HS-5 (cell line): ENCODE measurements at places on chromosomes 1 and 21.

DNA sequence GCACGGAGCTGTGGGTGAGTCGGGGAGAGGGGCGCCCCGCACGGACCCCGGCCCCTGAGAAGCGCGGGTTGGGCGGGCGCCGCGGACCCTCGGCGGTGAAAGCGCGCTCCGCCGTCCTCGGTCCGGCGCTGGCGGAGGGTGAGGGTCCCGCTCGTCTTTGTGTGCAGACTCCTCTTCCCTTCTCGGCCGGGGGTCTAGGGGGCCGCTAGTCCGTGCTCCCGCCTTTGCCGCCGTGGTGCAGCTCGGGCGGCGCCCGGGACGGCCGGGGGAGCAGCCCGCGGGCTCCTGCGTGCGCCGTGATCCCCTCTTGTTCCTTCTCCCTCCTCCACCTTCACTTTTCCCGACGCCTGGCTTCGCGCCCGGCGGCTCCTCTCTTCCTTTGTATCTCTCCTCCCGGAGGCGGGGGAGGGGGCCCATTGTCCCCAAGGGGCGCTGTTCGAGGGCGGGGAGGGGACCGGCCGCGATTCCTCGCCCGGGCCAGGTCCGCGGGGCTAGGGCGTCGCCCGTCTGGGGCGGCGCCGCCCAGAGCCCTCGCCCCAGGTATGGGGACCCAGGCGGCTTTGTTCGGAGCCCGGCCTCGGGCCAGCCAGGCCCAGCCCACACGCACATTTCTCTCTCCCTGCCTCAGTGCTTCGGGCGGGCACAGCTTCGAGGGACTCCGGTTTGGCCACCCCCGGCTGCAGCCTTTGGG lies 519 bp downstream of the FNBP1L start:
- DNase-seq = no peak

GRCh38 chr1:71154429-71154828 lies 73.6 kb upstream of the ZRANB2 start:
- no peak for DNase-seq

GRCh38 chr21:45294509-45295291 lies 7.0 kb upstream of the POFUT2 start:
- DNase-seq = no peak

DNA sequence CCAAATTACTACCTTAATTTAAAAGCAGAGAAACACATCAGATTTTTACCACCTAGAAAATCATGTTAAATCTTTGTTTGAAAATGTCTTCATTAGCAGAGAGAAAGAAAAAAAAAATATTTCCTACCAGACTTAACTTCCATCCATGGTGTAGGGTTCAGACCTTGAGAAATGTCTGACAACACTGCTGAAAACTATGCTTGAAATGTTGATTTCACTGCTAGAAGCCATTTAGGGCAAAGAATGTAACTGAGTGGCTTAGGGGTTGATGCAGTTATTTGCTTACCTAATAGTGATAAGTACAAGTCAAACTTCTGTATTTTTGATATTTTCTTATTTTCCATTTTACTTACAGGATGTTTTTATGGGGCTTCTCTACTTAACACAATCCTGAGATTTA lies 495.6 kb upstream of the NEGR1 start:
- no peak for DNase-seq

- no peak for DNase-seq
Observed at GRCh38 chr1:91507328-91507727, 6.7 kb downstream of the CDC7 start.

DNA sequence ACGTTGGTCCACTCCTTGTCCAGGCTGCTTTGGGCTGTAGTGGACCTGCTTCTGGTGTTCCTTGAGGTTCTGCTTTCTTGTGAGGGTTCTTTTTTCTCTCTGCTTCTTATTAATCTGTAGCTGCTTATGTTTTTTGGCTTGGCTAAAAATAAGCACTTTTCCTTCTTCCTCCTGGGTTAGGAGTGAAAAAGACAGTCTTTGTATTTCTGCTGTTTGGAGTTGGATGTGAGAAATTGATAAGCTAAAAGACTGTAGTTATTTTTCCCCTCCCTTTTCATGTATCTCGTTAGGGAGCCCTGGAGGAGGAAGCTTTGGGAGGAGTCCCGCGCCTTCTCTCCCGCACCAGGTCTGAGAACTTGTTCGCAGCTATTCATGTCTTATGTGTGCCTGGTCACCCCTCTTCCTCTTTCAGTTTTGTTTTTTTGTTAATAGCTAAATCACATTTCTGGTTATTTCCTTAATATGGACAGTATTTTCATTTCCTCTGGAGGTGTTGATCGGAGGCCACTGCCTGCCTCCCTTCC lies 79.0 kb downstream of the GALNT2 start:
- no peak for DNase-seq

DNA sequence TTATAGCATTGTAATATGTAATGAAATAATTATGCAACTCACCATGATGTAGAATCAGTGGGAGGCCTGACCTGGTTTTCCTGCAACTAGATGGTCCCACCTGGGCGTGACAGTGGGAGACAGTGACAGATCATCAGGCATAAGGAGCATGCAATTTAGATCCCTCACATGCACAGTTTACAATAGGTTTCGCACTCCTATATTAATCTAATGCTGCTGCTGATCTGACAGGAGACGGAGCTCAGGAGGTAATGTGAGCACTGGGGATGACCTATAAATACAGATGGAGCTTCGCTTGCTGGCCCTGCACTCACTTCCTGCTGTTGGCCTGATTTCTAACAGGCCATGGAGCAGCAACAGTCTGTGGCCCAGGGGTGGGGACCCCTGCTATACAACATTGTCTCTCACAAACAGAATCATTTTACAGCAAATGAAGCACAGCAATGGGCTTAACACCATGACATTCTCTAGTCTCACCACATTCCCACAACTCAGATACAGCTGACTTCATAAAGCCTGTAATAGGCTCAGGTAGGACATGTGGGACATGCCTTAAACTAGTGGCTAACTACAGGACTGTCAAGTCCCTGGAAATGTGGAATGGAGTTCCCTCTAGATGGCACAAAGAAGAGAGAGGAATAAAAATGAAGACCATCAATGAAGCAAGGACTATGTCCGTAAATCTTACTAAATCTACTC lies 40.7 kb upstream of the SLC5A9 start:
- no peak for DNase-seq

- peak; percentile 49 for DNase-seq
Observed at GRCh38 chr1:39255222-39255621, 50.7 kb downstream of the MACF1 start.

GRCh38 chr1:116330846-116331245 lies 42.2 kb upstream of the ATP1A1 start:
- no peak for DNase-seq

DNA sequence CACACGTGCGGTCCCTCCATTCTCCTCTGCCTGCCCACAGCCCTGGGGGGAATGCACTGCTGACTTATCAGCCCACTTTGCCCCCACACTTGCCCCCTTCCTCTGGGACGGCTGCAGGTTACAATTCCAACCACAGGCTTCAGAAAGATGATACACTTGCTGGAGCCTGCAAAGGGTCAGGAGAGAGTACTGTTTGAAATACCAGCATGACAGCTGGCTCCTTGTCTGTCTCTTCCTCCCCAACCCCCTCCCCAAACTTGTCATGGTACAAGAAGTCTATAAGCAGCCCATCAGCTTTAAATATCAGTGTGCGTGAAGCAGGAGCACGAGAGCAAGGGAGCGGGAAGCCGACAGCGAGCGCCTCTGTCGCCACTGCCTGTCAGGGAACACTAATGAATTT lies 62.4 kb downstream of the ERI3 start:
- DNase-seq = no peak

- no peak for DNase-seq
Observed at GRCh38 chr1:184039126-184039525, 1.6 kb upstream of the COLGALT2 start.

DNA sequence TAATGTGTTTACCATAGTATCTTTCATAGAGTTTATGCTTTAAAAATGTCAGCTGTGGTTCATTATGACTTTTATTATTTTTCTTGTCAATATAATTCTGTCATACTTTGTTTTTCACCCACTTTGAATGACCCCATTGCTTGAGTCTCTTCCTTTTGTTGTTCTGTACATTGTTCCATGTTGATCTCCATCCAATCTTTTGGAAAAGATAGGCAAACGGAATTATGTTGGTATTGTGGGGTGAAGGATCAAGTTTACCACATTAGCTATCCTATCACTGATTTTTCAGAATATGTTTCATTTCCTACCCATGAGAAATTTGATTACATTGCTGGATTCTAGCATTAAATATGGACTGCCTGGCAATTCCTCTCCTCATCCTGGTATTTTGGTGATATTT lies 196.6 kb downstream of the NFIA start:
- DNase-seq = no peak

DNA sequence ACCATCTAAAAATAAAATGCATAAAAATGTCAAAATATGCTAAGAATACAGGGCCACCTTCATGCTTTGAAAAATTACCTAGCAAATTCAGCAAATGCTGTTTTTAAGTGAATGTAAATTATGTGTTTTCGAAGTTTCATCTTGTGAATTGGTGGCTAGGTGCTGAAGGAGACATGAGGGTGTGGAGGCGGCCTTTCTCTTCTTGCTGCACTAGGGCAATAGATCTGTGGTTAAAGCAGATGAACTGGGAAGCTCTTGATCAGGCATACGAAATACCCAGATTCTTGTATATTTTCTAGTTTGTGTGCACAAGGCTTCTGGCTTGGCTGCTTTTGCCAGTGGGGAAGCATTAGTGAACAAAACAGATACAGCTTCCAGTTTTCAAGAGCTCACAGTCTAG lies 224.5 kb downstream of the ST6GALNAC3 start:
- DNase-seq = no peak

DNA sequence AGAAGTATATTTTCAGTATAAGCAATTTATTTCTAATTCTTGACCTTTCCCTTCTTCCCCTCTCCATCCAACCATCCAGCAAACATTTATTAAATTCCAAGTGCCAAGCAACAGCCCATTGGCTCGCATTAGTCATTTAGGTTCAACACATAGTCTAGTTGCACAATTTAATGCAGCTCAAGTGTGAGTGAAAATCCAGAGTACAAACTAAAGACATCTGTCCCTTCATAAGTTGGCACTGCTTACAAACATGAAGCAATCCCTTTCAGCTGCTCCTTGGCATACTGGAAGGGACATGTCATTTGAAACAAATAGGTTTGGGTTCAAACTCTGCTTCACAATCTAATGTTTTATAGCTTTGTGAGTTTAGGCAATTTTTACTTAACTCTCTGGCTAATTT lies 10.7 kb downstream of the CASQ2 start:
- no peak for DNase-seq

GRCh38 chr1:112674986-112675727 lies 698 bp downstream of the MOV10 start:
- DNase-seq = no peak

- DNase-seq = peak; percentile 71
Observed at GRCh38 chr1:61337981-61338848, 255.9 kb downstream of the NFIA start.

- no peak for DNase-seq
Observed at GRCh38 chr1:183567584-183567983, 22.7 kb downstream of the NCF2 start.

GRCh38 chr21:40732253-40733023 lies 114.5 kb downstream of the DSCAM start:
- DNase-seq = no peak

GRCh38 chr1:201507360-201507675 lies 395 bp upstream of the CSRP1 start:
- no peak for DNase-seq

GRCh38 chr1:4108331-4108730 lies 208.3 kb upstream of the C1orf174 start:
- no peak for DNase-seq

- no peak for DNase-seq
Observed at GRCh38 chr1:20662110-20662475, 924 bp upstream of the DDOST start.

DNA sequence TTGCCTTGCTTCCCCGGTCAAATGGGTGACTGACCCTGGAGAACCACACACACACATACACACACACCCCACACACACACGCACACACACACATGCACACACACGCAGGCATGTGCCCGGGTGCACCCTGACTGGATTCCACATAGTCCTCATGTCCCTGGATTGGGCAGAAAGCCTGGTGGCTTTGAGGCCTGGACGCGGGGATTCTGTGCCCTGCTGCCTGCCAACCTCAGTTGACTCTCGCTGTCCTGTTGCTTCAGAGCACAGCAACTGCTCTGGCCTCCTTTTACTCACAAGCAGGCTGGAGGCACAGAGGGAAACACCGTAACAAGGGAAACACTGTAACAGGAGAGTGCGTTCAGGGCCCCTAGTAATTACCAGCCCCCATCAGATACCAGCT lies 6.4 kb downstream of the RORC start:
- DNase-seq = no peak

- no peak for DNase-seq
Observed at GRCh38 chr1:47679301-47679791, 241.5 kb downstream of the FOXD2 start.

- no peak for DNase-seq
Observed at GRCh38 chr1:33420870-33421775, 9.8 kb downstream of the PHC2 start.

GRCh38 chr1:100543640-100544039 lies 5.7 kb downstream of the GPR88 start:
- DNase-seq = no peak

- DNase-seq = no peak
Observed at GRCh38 chr1:46492871-46493270, 3.2 kb downstream of the DMBX1 start.
